Lower lobe of right lung (tissue), 2 donors: ENCODE measurements at places on chromosomes 5 and 9. TPM values are rescaled to one million over a fixed set of nuclear protein-coding genes. Genes with fewer than 3 reads are reported as not detected.

Gene ACTL7B
- total RNA-seq: not detected

Gene KIF24
- total RNA-seq: 1.4 TPM

Gene NUTM2G
- not detected for total RNA-seq

Gene TESK1
- 44.0 TPM for total RNA-seq

Gene SUSD3
- total RNA-seq: 5.3 TPM

Gene HDHD3
- 9.3 TPM for total RNA-seq

Gene ITGA2
- total RNA-seq: 7.4 TPM

Gene NUTM2F
- not detected for total RNA-seq

Gene STPG3
- total RNA-seq: 0.38 TPM

DNA sequence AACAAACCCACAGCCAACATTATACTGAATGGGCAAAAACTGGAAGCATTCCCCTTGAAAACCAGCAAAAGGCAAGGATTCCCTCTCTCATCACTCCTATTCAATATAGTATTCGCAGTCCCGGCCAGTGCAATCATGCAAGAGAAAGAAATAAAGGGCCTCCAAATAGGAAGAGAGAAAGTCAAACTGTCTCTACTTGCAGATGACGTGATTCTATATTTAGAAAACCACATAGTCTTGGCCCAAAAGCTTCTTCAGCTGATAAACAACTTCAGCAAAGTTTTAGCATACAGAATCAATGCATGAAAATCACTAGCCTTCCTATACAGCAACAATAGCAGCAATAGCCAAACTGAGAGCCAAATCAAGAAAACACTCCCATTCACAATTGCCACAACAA is 333.7 kb upstream of the EDIL3 start:
- DNase-seq: no peak

DNA sequence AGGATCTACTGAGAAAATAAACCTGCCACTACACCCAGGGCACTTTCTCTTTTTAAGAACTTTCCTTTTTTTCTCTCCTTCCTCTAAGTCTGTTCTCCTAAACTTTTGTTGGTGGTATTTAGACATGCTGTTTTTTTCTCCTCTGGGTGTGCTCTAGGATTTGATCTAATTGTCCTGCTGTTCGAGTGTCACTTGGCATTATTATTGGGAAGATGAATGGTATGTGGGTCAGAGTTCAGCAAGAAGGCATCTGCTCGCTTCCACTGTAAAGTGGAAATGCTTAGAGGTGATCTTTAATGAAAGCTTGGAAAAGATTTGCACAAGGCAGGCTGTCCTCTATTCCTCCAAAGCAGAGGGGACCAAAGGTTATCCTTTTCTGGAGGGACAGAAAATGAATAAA is 1.3 kb upstream of the PLPPR1 start:
- DNase-seq: no peak

DNA sequence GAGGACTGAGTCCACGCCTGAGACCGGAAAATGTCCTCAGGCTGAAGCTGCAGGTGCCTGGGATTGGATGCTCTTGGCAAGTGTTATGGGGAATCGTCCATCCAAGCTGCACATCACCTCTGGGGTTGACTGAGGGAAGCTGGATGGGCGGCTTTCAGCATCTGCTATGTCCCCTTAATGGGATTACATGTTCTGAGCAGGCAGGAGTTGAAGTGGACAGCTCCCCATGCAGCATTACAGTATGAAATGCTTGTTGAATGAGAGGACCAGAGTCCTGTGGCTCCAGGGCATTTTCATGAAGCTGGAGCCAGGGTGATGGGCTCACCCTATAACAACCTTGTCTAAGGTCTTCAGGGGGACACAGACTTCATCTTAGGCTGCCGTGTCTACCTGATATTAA is 270.9 kb downstream of the HSPA4 start:
- no peak for DNase-seq

GRCh38 chr5:110969502-110969901 is 102.0 kb upstream of the TSLP start:
- DNase-seq: no peak

DNA sequence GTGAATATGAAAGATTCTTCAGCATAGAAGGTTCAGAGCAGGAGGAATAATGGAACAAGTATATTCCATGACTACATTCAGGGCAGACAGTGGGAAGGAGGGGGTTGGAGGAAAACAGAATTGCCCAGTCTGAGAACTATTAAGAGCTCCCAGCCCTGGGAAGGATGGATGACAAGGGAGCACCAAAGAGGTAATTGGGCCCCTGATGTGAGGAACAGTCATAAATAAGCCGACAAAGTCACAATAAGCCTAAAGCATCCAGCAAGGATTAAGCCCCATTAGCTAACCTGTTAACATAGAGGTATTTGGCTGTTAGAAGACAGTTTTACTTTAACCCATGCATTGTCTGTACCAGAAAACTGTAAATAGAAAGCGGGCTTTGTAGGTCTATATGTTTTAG is 348.7 kb upstream of the SEMA6A start:
- no peak for DNase-seq

GRCh38 chr5:151086905-151087360 is 6.1 kb upstream of the TNIP1 start:
- no peak for DNase-seq

DNA sequence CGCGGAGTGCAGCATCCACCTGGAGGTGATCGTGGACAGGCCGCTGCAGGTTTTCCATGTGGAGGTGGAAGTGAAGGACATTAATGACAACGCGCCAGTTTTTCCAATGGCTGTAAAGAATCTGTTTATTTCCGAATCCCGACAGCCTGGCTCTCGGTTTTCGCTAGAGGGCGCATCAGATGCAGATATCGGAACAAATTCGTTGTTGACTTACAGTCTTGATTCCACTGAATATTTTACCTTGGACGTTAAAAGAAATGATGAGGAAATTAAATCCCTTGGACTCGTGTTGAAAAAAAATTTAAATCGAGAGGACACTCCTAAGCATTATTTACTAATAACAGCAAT is 611 bp downstream of the PCDHA3 start:
- no peak for DNase-seq
